Left colon (tissue), 2 donors: ENCODE measurements at places on chromosomes 3 and 15.

DNA sequence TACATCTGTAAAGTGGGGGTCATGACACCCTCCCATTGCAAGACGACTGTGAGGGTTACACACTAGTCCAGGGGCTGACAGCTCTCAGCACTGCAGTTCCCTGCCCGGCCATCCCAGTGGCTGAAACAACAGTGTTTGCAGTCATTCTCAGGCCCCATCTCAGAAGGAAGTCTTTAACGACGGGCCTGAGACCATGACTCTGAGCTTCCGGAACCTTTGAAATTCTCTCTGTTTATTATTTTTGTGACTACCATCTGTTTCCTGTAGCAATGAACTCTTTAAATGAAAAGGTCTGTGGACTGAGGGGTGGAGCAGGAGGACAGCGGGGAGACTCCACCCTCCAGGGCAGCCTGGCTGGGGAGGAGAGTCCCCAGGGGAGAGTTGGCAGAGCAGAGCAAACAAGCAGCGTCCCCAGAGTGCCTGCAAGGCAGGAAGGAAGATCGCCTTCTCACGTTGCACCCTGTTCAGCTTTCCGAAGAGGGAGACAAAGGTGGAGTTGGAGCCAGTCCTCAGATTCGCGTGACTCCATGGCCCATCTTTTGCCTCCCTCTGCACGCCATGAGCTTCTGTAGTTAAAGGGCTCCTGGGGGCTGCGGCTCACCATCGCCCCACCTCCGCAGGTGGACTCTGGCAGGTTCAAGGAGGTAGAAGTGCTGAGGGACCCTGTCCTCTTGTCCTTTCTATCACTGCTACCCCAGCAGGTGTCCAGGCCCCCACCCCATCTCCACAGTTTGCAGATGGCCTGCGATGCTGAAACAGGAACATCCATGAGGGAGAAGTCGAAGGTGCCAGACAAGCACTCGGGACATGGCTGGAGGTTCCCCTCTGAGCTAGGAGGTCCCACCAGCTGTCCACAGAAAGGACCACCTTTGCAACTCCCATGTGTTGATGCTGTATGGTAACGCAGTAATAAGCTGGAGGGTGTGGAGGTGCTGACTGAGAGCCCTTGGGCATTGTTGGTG, 525.8 kb upstream of the PROK2 start:
- peak; percentile 65 for DNase-seq

DNA sequence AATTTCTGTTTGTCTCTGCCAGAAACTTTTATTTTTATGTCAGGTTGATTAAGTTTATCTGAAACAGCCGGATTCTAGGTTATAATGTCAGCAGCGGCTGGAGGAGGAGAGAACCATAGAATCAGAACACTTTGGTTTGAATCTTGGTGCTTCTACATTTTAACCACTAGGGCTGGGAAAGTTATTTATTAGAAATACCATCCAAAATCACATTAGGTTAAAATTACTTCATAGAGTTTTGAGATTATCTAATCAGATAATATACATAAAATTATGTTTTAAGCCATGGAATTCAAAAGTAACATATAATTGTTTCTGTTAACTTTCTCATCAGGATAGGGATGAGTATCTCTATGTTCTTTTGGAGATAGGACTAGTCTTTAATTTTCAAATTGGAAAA, 502.9 kb downstream of the ROBO1 start:
- DNase-seq = no peak

- no peak for DNase-seq
Observed at GRCh38 chr3:108180194-108180593, 42.0 kb downstream of the IFT57 start.

DNA sequence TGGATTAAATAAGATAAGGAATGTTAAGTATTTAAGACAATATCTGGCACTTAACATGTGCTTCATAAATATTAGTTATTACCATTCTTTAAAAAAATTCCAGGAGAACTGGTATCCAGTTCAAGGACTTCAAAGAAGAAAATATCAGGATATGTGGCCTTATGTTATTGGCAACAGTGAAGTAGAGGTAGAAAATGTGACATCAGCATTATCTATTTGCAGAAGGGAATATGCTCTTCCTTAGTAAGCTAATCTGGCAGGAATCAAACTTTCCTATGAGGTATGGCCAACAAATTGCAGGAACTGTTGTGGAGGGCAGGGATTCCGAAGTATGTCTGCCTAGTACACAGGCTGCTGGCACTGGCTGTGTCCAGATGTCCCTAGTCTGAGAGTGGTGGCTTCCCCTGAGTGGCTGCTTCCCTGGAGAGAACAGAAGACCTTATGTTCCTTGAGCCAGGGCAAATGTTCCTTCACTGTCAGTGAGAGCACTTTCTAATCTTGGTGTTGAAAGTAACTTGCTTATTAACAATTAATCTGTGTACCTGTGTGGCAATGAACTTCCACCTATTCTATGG, 351.7 kb upstream of the THRB start:
- no peak for DNase-seq

GRCh38 chr3:134651347-134652041, 672 bp upstream of the KY start:
- no peak for DNase-seq

GRCh38 chr3:128854475-128854874, 24.9 kb upstream of the ACAD9 start:
- no peak for DNase-seq

GRCh38 chr3:172352786-172353185, 95.5 kb downstream of the GHSR start:
- DNase-seq = no peak
